ENCODE measurements at places on chromosomes 2 and 18.
A peak's percentile ranks its signal among the peaks of the same experiment; 100 is the strongest.

DNA sequence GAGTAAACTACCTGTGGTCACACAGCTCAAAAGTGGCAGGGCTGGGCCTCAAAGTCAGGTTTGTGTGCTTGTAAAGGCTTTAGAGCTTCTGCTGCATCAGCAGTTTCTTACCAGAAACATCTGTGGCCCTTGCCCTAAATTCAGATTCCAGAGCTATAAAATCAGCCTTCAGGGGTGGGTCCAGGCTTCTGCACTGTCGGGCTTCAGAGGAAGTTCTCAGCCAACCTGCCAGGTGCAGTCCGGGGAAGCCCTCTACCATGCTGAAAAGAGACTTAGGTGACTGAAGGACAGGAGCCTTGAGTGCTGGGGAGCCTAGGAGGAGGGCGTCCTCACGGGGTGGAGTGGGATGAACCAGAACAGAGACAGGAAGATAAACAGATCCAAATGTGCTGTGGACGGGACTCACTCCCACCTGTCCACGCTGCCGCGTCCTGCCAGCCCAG, 69.9 kb upstream of the HS6ST1 start:
- no peak for DNase-seq

DNA sequence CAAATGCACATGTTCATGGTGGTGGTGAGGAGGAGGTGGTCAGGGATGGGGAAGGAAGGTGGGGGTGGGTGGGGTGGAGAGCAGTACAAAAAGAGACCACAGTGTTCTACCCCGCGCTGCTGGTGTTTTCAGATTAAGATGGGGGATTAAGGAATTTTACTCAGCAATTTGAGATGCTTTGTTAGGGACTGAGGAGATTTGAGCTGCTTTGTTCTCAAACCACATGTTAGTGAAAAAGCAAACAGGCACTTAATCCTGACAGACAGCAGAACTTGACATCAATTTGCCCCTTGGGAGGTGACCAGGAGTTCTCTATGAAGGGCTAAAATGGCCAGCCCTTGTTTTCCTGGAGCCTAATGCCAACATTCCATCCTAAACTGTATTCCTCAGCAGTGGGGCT, 244.5 kb downstream of the MEIS1 start:
- DNase-seq, result no peak

GRCh38 chr2:3512086-3512485, 7.2 kb downstream of the ADI1 start:
- DNase-seq, result no peak

GRCh38 chr2:7016148-7016547, 98.9 kb downstream of the RNF144A start:
- no peak for DNase-seq

DNA sequence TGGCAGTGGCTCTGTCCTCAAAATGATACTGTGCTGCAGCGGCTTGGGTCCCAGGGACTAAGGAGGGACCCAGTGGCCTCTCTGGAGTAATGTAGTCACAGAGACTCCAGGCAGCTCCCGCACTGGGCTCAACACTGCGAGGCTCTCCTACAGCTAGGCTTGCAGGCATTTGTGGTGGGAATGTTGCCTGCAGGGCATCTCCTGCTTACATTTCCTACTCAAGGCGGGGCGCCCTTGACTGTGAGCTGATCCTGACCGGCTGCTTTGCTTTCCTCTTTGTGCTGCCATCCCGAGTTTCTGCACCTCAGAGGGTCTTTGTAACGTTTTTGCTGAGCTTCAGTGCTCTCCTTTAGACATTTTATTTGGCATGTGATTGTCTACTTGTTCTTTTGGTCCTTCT, 177.4 kb upstream of the FN1 start:
- DNase-seq, result no peak

- DNase-seq, result peak; percentile 15
These were observed 24.9 kb upstream of the SLC3A1 start for GRCh38 chr2:44250376-44250775.

DNA sequence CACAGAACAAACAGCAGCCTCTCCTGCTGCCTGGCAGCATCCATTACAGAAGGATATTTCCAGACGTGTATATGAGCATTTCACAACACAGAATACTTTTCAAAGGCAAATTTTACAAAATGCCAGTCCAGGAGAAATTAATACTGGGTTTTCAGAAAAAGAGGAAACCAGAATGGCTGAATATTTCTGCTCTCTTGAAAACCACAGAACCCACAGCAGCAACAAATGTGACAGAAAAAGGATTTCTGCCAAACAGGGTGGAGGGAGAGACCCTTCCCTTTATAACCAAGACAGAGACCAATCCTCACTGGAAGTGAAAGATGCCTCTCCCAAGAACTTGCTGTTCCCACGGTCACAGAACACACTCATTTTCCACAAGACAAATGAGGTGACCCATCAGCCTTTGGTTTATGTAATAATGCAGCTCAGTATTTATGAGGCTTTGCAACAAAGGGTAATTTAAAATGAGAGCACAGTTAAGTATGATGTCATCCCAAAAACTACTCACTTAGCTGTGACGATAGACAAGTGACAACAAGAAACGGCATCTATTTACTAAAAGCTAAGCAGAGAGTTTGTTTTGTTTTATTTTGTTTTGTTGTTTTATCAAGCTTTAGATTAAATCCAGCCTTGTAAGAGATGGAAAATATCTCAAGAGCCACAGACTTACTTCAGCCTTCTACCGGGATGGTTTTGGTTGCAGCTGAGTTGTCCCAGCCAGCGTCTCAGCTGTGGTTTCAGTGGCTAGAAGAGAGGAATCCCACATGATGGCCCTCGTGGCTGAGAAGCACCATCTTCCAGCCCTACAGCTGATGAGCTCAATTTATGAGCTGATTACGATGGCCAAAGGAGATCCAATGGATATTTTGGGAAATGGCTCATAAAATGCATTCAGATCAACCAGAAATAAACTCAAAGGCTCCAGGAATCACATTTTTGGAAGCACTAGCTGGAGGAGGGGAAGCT, 249.3 kb upstream of the AGAP1 start:
- DNase-seq, result no peak

DNA sequence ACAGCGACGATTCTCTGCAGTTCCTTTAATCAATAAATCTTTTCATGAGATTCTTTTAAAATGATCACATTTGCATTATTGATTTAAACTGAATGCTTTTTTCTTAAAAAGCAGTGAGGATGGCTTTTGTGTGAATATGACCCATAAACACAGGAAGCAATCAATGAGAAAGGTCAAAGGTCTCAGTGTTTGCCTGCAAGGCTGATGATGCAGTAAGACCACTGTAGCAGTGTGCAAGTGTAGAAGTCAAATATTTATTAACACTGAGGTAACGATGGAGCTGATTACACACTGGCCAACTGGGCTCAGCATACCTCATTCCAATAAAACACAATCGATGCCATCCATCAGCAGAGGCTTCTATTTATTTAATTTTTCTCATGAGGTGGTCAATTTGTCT, 633.5 kb downstream of the DCDC2C start:
- DNase-seq, result no peak

DNA sequence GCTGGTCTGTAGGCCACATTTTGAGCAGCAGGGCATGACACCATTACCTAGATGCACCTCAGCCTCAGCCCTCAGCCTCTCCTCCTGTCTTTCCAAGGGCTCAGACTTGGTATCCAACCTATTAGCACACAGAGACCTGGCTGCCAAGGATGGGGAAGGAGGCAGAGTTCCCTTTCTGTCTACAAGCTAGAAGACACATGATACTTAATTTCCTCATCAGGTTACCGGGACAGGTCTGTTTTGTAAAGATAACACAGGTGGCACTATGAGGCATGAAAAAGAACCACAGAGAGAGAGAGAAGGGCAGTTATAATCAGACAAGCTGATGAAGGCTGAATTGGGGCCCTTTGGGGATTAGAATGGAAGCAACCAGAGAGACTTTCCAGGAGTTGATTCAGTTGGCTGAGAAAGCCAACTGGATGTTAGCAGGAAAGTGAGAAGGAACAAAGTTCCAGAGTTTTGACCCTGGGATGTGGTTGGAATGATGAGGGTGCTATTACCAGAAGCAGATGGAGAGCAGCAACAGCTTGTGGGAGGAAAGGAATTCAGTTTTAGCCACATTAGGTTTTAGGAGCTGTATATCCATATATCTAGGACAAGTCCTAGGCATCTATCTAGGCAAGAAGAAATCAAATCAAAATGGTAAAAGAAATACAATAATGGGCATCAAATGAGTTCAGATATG, 46.0 kb upstream of the RMND5A start:
- DNase-seq, result no peak

GRCh38 chr18:59266886-59267502, 6.3 kb downstream of the RAX start:
- no peak for DNase-seq

Measured in NCI-H526 (cell line).